ENCODE measurements at places on chromosomes 1 and 21.

DNA sequence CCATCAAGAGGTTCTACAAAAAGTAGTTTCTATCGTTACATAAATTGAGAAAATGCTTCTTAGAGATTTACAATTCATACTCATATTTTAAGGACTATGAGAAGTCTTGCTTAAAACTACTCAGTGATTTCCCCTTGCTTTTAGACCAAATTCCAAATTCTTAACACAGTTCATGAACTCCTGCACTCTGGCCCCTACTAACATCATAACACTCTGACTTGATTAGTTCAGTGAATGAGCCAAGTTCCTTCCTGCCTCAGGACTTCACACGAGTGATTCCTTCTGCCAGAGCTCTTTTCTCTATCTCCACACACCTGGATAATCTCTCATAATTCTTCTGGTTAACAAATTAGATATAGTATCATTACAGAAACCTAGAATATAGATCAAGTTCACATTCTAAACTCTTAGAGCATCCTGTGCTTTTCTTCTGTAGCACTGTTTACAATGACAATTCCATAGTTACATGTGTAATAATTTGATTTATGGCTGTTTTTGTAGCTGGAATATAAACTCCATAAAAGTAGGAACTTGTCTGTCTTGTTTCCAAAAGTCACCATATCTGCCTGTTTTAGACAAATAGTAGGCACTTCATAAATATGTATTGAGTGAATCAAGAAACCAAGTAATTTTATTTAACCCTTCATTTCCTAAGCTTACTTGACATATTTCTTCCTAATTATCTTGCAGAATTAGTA lies 59.9 kb downstream of the NUF2 start:
- DNase-seq = no peak

DNA sequence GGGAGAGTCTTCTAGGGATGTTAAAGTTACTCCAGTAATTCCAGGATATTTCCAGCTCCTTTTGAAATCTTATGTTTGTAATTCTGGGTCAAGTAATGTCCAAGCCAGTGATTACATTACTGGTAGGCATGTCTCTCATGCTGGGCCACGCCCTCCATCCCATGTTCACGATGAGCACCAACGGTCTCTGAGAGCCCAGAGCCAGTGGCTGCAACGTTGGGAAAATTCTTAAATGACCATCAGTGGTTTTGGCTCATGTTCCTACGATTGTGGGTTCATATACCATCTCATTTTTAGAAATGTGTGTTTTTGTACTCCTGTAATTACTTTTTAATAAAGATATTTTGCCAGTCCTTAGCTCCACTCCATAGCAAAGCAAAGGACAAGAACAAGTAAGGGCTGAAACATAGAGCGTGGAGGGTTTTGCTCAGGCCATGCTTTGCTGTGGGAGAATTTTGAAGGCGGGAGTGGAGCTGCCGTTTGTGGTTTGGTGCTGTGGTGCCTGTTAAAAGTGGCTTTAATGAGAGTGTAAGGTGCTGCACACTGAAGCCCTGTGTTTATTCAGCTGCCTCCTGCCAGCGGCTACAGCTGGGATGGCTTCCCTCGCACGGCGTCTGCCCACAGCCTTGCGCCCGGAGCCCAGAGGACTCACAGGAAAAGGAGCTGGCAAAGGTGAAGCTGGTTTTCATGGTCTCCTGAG lies 28.9 kb downstream of the VANGL1 start:
- no peak for DNase-seq

GRCh38 chr1:6634371-6635052 lies 9.8 kb downstream of the THAP3 start:
- peak; percentile 7 for DNase-seq

- no peak for DNase-seq
Measured at GRCh38 chr1:98903261-98903660, 101.4 kb downstream of the PLPPR5 start.

- no peak for DNase-seq
Measured at GRCh38 chr1:233393926-233394680, 66.6 kb downstream of the MAP3K21 start.

DNA sequence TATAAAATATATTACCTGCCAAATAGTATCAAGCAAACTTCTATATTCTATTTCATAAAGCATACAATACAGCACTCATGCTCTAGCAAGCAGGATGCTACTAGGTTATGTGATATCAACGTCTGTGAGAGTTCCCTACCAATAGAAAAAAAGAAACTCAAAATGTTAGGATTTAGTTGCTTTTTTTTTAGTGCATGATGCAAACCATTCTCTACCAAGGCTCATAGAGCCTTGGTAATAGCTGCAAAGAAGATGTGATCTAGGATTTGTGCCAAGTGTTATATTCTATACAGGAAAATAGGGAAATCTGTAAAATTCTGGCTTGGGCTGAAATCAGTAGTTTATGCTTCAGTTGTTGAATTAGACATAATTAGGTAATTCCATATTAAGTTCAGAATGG lies 394.4 kb downstream of the DSCAM start:
- DNase-seq = no peak

DNA sequence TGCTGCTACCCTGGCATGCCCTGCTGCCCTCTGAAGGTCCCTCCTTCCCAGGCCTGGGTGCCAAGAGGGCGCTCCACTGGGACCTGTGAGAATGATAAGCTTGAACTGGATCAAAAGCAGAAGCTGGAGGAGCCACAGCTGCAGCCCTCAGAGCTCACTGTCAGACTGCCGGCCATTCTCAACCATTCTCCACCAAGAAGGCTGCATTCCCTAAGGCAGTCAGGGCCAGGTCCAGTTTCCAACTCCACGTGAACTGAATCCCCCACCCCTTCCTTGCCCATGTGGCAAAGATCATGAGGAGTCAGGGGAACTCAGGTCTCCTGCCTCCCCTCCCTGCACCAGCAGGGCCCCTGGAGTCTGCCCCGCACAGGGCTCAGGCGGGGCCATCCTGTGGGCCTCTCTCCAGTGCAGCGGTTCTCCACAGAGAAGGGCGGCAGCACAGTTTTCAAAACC lies 19.5 kb downstream of the SLC1A7 start:
- no peak for DNase-seq

DNA sequence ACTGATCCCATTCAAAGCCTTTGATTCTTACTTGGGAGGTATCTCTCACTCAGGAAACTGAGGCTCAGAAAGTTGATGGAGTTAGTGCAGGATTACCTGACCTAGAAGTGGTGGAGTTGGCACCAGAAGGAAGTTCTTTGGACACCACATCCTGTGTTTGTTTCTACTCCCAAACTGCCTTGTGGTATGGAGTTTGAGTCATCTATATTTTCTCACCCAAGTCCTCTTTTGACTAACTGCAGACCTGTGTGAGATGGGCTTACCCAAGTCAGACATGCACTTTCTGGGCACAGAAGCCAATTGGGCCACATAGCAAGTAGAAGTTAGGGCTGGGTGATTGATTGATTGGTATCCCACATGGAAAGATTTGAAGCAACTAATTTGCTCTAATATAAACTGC lies 36.1 kb downstream of the FGGY start:
- no peak for DNase-seq

DNA sequence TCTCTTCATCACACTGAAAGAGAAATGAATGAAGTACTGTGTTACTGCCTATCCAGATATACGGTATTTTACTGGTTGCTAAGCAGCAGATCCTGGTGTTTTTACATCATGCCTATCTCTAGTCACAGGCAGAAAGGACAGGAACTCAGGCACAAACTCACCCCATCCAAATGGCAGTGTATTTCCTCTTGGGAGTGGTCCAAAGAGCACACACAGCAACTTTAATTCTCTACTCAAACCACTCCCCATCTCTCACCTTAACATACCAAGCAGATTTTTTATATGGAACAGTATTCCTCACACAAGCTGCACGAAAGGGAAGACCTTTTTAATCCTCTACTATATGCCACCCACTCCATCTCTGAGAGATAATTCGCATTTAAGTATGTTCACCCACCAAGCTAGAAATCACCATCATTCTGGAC lies 27.3 kb downstream of the EIF4G3 start:
- DNase-seq = peak; percentile 56

GRCh38 chr1:60581455-60582220 lies 500.7 kb upstream of the NFIA start:
- no peak for DNase-seq

GRCh38 chr1:109115685-109116084 lies 1.8 kb downstream of the ELAPOR1 start:
- no peak for DNase-seq

GRCh38 chr1:176885751-176886150 lies 278.8 kb downstream of the ASTN1 start:
- DNase-seq = no peak

DNA sequence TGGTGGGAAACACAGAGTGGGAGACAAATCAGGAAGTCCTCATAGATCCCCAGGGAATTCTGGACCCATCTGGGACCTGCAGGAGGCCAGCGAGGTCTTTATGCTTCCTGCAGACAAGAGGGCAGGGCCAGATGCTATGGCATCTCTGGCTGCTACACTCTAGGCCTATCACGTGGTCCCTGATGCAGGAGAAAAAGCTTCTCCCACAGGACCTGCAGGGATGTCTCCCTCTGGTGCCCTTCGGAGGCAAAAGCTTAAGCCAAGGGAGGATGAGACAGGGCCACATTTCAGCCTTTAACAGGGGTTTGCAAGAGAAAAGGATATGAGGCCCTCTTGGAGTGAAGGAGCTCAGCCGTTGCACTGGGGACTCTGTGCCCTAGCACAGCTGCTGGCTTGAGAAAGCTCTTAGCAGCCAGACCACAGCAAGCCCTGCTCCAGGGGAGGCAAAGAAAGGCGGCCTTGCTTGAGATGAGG lies 243.0 kb downstream of the C1orf94 start:
- DNase-seq = no peak

GRCh38 chr1:9363061-9363471 lies 70.4 kb downstream of the SPSB1 start:
- peak; percentile 79 for DNase-seq

- no peak for DNase-seq
Measured at GRCh38 chr1:234206651-234207284, 166.5 kb upstream of the COA6 start.

All from midbrain (tissue), 1 donor.